ENCODE measurements at places on chromosomes 6 and 20.

- DNase-seq: no peak
These were observed 44.3 kb downstream of the ADGRB3 start for GRCh38 chr6:68679399-68679798.

- no peak for DNase-seq
These were observed 92.3 kb downstream of the FIG4 start for GRCh38 chr6:109783250-109783986.

- no peak for DNase-seq
These were observed 38.4 kb upstream of the SLC22A16 start for GRCh38 chr6:110514818-110515217.

DNA sequence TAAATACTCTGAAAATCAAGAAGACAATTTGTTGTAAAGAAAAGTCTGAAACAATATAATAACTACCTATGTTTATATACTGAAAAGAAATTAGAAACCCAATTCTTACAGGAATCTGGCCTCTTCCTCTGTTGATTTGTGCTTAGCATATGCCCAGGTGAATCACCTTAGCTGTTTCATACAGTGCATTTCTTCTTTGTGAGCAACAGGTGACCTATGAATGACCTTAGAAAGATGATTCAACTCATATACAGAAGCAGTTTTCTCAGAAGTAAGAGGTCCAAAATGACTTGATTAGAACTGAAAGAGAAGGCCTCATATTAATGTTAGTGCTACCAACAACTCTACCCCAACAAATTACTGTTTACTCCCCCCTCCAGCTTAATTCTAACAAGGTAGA is 419.5 kb upstream of the ID4 start:
- no peak for DNase-seq

DNA sequence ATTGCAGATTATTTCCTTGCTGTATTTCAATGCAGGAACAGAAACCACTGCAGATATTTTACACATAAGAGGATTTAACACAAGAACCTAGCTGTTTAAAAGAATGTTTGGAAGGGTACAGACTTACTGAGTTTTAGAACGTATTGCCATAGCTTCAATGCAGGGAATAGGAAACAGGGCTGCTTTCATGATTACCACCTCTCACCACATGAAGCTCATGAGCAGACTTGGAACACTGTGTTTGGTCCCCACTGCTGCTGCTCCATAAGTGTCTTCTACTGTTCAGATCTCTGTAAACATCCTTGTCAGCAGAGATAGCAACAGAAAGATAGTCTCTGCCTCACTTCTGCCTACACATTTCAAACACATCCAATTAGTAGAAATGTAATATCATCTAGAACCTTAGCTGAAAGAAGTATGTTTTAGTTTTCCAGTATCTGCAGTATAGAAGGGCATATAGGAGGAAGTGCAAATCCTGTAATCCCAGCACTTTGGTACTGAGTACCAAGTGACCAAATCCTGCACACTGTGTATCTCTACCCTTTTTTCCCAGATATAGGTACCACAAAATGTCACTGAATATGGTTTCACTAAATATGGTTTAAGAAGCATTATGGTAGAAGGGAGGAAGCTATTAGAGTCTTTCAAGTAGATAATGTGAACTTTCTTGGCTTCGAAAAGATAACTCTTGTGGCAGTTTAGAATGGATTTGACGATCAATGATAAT is 51.9 kb downstream of the STXBP5 start:
- no peak for DNase-seq

GRCh38 chr6:41756354-41756753 is 9.2 kb upstream of the PGC start:
- DNase-seq: no peak

DNA sequence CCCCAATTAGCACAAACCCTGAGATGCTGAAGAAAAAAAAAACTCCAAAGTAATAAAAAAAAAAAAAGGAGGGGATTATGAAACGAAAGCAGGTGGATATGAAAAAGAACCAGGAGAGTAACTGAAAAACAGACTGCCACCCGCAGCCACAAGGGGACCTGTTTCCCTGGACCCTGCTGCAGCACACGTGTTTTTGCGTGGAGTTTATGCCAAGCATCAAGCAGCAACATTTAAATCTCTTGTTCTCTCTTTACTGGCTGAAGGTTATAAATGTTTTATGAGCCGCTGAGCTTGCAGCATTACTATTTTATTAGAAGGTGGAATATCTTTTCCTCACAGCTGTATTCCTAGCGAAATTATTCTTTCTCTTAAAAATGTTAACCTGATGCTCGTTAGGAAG is 131.6 kb upstream of the OLIG3 start:
- DNase-seq: no peak

DNA sequence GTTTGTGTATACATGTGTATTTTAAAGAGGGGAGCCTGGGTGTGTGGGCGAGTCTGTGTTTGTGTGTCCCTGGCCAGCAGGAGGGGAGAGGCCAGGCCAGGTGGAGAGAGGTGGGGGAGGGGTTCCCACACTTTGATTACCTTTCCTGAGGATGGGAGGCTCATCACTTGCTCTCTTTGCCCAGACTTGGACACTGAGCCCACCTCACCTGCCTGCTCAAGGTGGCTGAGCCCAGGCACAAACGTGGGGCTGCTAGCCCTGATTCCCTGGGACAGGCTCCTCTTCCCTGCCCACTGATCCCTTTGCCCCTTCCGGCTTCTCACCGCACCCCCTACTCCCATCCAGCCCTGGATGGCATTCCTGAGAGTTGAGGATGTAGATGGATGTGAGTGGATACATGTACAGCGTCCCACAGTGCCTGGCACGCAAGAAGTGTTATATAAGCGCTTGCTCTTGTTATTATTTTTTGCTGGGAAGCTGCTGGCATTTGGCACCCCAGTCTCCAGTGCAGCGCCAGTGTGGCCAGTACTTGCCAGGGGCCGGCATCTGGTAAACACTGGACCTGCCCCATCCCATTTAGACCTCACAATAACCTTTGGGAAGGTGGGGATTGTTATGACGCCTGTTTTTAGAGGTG is 2.7 kb downstream of the CEBPB start:
- no peak for DNase-seq

DNA sequence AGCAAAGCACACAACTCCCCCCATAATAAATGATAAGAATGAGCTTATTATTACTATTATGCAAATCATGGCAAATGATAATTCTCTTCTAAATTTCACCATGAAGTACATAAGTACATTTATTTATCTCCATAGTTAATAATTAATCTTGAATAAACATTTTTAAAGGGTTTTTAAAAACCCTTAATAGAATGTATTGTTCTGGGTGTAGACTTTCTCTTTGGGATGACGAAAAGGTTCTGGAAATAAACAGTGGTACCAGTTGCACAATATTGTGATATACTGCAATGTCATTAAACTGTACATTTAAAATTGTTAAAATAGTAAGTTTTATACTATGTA is 18.0 kb downstream of the DST start:
- DNase-seq: no peak

DNA sequence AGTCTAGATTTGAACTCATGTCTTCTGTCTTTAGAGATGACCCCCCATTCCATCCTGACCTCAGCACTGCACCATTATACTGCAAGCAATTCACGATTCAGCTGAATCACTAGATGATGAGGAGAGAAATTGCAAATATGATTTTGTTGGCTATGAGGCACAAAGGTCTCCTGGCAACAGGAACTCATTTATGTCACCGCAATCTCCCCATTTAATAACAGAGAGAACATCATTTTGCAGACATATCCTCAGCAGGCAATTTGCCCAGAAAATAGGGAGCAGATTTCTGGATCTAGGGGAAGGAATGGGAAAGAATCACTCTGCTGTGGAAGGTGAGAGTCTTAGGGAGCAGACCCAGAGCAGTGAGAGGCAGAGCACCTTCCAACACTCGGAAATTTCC is 303.0 kb downstream of the PAX1 start:
- DNase-seq: no peak

- no peak for DNase-seq
These were observed 24.4 kb downstream of the RPP40 start for GRCh38 chr6:4979426-4979825.

DNA sequence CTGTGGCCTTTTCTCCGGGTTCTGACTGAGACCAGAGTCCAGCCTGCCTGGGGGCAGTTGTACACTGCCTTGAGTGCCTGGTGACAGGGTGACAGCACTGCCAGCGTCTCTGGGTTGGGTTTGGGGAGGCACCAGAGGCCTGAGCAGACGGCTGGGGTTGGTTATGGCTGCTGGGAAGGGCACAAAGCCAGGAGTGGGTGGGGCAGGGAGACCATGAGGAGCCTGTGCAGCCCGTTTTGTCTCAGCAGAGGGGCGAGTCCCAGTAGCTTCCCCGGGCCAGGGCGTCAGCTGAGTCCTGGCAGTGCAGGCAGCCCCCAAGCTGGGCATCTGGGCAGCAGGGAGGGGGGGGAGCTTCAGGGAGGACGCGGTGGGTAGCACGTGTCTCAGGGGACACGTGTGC is 15.3 kb upstream of the SULF2 start:
- DNase-seq: no peak

DNA sequence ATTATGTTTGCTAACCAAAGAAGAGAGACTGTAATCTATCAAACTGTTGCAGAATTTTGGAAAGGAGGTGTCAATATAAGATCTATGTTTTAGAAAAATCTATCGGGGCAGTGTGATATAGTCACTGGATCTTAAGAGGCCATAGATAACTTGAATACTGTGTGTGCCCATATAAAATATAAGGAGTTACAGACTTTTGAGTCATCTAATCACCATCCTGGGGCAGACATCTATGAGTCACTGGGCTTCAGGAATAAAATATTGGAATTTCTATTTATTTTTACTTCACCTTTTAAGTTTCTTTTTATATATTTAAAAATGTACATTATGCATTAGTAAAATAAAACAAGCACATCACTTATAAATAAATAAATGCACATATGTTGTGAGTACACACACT is 509.3 kb upstream of the MAN1A1 start:
- no peak for DNase-seq

DNA sequence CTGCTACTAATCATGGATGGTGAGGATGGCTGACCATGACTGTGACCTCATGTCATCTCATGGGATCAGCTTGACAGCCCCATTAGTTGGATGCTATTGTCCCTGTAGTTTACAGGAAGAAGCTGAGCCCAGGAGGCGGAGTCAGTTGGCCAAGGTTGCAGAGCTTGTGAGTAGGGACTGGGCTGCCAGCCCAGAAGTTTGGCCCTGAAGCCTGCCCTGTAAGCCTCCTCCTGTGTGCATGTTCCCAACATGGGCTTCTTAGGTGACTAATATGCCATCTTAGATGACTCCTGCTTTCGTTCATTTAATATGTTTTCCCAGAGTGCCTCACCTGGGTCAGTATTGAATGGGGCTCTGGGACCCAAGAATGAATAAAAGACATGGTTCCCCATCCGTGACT is 6.9 kb downstream of the EDN3 start:
- no peak for DNase-seq

- DNase-seq: peak; percentile 37
These were observed at the start of gene MYBL2 for GRCh38 chr20:43666376-43667328. TSS of gene MYBL2 (plus strand) at chr20:43667114. CDS start at chr20:43667284, 170 bp downstream.

DNA sequence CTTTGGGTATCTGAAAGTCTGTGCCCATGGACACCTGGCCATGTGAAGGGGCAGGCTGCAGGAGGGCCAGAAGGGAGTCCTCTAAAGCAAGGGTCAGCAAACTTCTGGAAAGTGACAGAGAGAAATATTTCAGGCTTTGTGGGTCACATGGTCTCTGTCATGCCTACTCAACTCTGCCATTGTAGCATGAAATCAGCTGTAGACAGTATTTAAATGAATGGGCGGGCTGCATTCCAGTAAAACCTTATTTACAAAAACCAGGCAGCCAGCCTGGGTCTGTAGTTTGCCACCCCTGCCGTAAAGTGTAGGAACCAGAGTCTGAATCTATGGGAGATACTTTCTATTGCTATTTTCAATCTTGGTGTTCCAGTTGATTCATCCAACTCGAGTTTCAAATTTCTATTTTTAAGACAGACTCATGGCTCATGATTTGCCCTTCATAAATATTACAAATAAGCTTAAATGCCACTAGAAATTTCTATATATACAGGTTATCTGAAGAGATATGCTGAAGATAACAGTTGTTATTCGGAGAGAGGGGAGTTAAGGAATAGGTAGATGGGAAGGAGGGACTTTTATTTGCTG is 19.0 kb upstream of the ADGRF4 start:
- no peak for DNase-seq

- DNase-seq: no peak
These were observed 20.4 kb upstream of the LBP start for GRCh38 chr20:38325905-38326304.

- DNase-seq: no peak
These were observed 35.7 kb upstream of the ID1 start for GRCh38 chr20:31569163-31570020.

DNA sequence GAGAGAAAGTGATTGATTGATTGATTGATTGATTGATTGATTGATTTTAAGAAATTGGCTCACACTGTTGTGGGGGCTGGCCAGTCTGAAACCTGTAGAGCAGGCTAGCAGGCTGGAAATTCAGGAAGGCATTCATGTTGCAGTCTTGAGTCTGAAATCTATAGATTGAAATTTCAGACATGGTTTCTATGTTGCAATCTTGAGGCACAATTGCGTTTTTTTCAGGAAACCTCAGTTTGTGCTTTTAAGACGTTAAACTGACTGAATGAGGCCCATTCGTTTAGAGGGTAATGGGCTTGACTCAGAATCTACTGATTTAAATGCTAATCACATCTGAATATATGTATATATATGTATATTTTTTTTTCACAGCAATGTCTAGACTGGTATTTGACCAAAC is 106.3 kb downstream of the STXBP5 start:
- DNase-seq: no peak

- DNase-seq: no peak
These were observed 12.2 kb downstream of the SLC17A9 start for GRCh38 chr20:62964700-62965099.

DNA sequence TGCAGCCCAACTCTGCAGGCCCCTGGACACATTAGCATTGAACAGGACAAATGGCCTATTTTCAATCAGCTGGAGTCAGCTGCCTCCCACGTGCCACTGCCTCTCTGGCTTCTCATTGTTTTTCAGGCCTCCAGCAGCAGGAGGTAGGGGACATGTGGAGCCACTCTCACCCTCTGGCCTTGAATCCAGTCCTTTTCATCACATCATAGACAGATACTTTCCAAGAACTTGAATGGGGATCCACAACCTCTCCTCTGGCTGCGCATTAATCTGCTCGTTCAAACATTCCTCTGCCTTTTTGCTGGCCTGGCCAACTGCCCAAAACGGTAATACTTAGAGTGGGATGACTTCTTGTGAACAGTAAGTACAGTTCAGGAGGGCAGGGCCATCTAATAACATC is 592.3 kb downstream of the PKHD1 start:
- DNase-seq: no peak

- DNase-seq: no peak
These were observed 34.9 kb downstream of the PTPN1 start for GRCh38 chr20:50545126-50545525.
